Stimulated activated CD8-positive, alpha-beta memory T cell treated with anti-CD3 and anti-CD28 coated beads, Interleukin-15, amount 100 ng/mL, for 4 hours (primary cell): ENCODE measurements at places on chromosomes 12 and 14.

DNA sequence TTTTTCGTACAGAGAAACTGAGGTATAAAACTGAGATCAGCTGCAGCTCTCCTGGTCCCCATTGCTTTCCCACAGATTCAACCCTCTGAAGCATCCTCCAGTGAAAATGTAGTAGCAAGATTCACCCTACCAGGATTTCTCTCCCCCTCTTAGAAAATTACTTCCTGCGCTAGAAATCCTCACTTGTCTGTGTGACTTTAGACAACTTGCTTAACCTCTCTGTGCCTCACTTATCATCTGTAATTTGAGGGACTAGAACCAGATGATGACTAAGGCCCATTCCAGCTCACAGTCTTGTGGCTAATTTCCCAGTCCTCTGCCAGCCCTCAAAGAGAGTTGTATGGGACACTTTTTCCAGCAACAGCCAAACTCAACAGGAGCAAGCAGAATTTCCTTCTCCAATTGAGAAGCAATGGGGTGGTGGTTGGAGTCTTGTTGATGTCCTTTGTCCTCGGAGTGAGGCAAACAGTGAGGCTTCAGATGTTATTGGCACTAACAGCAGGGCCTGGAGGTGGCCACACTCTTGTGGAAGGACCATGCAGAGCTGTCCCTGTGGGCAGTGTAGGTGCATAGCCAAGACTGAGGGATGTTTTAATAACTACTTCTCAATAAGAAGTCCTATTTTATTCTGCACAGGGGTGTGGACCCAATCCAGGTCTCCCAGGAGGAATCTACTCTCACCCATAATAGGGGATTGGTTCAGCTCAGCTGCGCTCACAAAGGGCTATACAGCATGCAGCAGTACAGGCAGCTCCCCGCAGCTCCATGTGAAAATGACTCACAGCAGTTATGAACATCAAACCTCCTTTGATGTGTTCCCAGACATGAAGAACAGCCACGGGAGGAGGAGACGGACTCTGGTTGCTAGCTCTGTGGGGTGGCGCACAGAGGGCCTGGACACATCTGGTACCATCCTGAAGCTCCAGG lies 200.1 kb downstream of the DAD1 start:
- DNase-seq, result no peak

- no peak for DNase-seq
Measured at GRCh38 chr12:89768586-89769482, 60.2 kb upstream of the ATP2B1 start.

- no peak for DNase-seq
Measured at GRCh38 chr14:99944241-99944651, 121.0 kb upstream of the EVL start.

DNA sequence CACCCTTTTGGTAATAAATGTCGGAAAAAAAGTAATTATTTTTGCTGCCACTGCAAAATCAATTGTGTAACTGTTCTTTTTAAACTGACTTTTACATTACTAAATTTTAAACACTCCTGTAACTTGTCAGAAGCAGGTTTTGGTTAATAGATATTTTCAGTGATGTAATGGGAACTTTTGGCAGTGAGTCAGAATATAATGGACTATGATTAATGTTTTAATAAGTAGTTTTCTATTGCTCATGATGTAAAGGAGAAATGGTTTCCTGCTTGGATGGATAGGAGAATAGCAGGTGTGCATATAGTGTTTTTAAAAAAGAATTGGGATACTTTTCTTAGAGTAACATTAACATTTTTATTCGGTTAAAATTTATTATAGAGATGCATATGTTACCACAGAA lies 58.8 kb downstream of the TRMT5 start:
- no peak for DNase-seq

DNA sequence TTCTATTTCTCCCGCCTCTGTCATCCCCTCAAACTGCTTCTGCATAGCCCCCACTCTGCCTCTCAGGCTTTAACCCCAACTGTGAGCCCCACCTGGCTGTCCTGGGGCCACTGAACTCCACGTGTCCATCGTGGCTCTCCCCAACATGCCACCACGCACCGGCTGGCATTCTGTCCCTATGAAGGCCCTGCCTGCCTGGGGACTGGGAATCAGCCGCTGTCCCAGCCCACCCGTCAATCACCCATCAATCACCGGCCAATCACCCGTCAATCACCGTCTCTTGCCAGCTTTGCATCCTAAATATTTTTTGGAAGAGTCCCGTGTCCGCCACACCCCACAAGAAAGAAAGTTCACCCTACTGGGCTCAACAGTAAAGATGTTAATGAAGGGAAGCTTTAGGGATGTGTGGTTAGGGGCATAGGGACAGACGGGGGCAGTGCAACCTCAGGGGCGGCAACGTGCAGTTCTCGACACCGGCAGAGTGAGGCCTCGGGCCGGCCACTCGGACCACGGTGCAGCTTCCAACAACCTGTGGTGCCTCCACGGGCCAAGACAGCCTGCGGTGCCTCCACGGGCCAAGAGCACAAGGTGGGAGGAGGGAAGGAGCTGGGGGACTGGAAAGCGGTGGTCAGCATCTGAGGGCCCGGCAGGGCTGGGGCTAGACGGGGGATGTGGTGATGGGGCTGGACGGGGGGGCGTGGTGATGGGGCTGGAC lies 85.6 kb downstream of the GALNT9 start:
- no peak for DNase-seq

DNA sequence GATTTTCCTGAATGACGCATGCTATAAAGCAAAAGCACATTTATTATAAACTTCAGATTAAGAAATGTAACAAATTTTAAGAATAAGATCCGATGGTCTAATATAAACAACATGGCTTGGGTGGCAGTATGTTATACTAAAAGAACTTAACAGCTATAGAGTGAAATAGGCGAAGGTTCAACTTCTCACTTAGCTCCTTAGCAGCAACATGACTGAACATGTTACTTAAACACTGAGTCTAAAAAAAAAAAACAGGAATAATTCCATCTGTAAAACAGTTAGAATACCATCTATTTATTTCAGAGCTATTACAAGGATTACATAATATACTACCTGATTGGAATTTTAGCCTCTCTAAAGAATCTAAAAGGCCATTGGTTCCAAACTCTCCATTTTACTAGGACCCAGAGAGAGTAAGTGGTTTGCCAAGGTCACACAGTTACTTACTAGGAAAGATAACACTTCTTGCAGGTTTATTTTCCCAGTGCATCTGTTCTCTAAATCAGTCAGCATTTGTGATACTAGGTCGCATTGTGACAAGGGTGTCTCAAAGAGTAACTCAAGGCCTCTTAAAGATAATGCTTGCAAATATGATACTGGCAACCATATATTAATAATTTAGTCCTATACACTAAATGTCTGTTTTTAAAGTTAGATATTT lies 14.8 kb downstream of the OSBPL8 start:
- no peak for DNase-seq

- no peak for DNase-seq
Measured at GRCh38 chr14:70879448-70879847, 27.8 kb upstream of the PCNX1 start.

GRCh38 chr14:46490238-46490685 lies 161.3 kb downstream of the RPL10L start:
- no peak for DNase-seq

DNA sequence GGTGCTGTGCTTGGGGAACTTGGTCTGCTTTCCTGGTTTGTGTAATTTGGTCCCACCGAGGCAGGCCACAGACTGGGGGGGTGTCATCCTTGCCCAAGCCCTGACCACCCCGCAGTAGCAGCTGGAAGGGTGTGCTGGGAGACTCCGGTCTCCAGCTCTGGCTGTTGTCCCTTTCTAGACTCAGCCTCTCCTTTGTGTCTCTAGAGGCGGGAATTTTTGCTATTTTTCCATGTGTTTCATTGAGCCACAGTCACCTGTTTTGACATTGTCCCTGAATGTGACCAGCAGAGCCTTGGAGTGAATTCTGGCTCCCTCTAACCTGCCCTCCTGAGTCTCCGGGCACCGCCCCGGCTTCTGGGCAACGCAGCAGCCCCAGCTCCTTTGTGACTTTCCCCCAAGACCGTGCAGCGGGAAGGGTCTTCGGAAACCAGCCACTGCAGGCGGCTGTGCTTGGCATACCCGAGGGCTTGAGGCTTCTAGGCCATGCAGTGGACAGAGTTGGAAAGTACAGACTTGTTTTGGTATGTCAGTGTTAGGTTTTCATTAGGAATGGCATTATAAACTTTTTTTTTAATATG lies 98.6 kb downstream of the TNFAIP2 start:
- no peak for DNase-seq

GRCh38 chr12:93980711-93981110 lies 167.7 kb upstream of the PLXNC1 start:
- no peak for DNase-seq

DNA sequence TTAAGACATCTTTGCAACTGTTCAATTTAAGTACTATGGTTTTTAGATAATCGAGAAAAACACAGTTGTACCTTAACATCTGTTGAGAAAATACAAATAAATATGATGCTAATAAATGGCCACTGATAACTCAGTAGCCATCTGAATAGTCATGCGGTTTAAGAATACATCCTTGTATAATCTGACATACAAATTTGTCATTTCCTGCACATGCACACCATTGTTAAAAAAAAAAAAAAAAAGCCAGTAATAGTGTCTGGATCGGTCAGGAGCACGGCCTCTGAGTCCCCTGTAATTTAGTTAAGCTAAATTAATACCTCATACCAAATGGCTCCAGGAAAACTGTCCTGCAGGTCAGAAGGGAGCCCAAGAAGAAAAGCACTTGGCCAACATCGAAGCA lies 16.8 kb downstream of the RFC5 start:
- DNase-seq, result no peak

- no peak for DNase-seq
Measured at GRCh38 chr12:3242199-3242863, 165.2 kb downstream of the TSPAN9 start.

GRCh38 chr12:95601091-95601961 lies 50.0 kb upstream of the USP44 start:
- DNase-seq, result no peak

- DNase-seq, result no peak
Measured at GRCh38 chr12:120925740-120926563, 21.8 kb upstream of the SPPL3 start.

DNA sequence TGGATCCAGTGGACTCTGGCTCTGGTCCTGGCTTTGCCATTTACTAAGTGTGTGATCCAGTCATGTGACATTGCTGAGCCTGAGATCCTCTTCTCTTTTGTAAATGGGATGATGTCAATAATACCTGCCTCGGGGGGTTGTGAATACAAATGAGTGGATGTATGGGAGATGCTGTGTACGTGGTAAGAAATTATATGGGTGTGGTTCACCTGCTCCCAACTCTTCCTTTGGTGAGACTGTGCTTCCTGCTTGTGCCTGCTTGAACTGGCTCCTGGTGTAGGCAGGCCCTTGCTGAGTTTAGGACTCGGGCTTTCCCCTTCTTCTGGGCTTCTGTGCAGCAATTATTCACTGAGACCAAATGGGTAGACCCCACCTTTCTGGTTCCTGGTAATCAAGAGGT lies 189.5 kb upstream of the FRMD6 start:
- no peak for DNase-seq

- DNase-seq, result no peak
Measured at GRCh38 chr14:72591391-72591790, 302.5 kb downstream of the DPF3 start.

GRCh38 chr14:80049055-80049454 lies 162.2 kb downstream of the DIO2 start:
- DNase-seq, result no peak

GRCh38 chr12:64057706-64058105 lies 164.4 kb downstream of the KICS2 start:
- no peak for DNase-seq

DNA sequence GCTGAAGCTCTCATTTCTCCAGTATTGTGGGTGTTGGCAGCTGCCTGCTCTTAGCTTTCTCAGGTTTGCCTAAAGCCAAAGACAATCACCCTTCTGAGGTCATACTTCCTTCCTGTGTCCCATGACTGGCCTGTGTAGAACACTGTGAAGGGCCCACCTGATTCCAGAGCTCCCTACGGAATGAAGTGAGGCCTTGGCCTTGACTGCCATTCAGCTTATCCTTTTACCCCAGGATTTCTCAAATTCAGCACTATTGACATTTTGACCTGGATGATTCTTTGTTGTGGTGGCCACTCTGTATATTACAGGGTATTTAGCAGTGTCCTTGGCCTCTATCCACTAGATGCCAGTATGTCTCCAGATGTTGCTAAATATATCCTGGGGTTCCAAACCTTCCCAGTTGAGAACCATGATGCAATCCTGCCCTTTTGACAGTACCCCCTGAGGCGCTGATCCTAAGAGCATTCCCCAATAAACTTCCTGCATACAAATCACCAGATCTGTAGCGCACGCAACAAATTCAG lies 112.3 kb upstream of the KRR1 start:
- DNase-seq, result no peak

DNA sequence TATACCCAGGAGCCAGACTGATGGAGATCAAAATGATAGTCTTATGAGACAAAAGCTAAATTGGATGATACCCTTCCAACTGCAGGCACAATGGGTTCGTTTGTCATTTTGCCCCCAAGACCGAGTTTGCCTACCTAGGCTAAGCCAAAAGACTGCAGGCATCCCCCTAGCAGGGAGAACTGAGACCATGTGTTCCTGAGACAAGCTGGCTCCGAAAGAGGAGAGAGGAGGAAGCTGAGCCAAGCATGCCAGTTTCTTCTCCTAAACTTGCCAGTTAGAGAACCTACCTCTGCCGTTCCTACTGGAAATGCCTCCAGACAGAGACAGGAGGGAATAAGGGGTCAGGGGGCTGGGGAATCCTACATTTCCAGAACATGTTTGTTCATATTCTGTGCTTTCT lies 8.3 kb upstream of the ELK3 start:
- no peak for DNase-seq

DNA sequence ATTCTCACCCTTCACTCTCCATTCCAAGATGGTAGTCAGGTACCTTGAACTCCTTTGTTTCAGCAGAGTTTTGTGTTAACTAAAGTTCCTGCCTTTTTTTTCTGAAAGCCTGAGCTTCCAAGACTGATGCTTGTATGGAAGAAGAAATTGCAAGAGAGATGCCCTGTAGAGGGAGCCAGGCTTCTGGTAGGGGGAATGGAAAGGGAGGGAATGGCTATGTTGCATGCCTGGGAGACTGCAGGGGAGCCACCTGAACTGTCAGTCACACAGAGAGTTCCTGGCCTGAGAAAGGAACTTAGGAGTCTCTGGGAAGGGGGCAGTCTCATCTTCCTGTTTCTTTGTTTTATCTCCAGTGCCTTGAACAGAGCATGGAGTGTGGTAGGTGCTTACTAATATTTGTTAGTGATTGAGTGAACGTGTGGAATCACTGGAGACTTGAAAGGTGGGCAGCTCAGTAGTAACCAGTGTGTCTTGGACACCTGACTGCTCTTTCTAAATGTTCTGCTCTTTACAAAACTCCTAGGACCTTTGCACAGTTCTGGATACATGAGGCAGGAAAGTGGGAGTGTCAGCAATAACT lies 132.2 kb downstream of the ANO4 start:
- DNase-seq, result no peak

- no peak for DNase-seq
Measured at GRCh38 chr12:102407776-102408486, 72.4 kb downstream of the IGF1 start.

DNA sequence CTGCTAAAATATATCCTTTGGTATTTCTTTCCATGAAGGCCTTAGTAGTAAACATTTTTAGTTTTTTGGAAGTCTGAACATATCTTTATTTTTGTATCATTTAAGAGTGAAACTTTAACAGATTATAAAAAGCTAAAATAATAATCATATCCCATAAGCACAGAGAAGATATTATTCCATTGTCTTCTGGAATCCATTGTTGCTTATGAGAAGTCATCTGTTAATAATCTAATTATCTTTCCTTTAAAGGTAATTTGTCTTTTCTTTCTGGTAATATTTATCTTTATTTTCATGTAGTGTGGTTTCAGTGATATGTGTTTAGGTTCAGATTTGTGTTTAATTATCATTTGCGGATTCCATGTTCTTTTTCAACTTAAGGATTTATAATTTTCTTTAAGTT lies 261.7 kb downstream of the MSRB3 start:
- DNase-seq, result no peak

GRCh38 chr12:122174155-122174845 lies at the start of gene IL31:
TSS of gene IL31 (minus strand) at chr12:122174221. CDS start at chr12:122174172, 49 bp downstream.
- DNase-seq, result no peak
